Activated T-cell treated with anti-CD3 and anti-CD28 coated beads, Interleukin-2, amount 50 U/mL, for 72 hours (primary cell): ENCODE measurements at places on chromosomes 7 and 10. TPM values are rescaled to one million over a fixed set of nuclear protein-coding genes. Genes with fewer than 3 reads are reported as not detected.

Gene PPRC1
- total RNA-seq: 42.6 TPM

Gene TMEM229A
- not detected for total RNA-seq

Gene TMEM26
- total RNA-seq: not detected

Gene RADIL
- total RNA-seq: 0.50 TPM

Gene LBX1
- total RNA-seq: not detected

Gene GBX1
- total RNA-seq: not detected

- no peak overlapping the region for H3K4me3 ChIP-seq
- H3K27ac ChIP-seq: no peak overlapping the region
- H3K4me1 ChIP-seq: peaks cover 25% of the 10 kb centered on the region
- DNase-seq: no peak
- peaks cover 1% of the 10 kb centered on the region for H3K36me3 ChIP-seq
- H3K27me3 ChIP-seq: peaks cover 37% of the 10 kb centered on the region
Observed at GRCh38 chr10:114626841-114627240, 31.2 kb downstream of the ABLIM1 start.

DNA sequence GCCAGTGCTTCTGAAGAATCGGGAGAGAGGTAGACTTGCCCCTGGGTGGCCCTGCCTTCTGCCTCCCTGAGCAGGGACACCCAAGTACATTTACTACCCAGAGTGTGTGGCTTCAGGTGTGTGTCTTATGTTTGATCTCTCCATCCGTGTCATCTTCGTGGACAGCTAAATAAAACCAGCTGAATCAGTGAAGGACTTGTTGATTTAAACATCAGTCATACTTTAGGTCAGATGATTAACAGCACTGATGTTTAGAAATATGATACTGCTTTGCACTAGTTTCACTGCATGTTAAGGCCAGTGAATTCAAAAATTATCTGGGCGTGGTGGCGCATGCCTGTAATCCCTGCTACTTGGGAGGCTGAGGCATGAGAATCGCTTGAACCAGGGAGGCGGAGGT is 4.0 kb downstream of the MTG1 start:
- no peak overlapping the region for H3K4me3 ChIP-seq
- no peak overlapping the region for H3K27ac ChIP-seq
- no peak for DNase-seq
- no peaks in the 10 kb centered on the region for H3K27me3 ChIP-seq
- peaks cover 18% of the 10 kb centered on the region for H3K36me3 ChIP-seq
- H3K4me1 ChIP-seq: peaks cover 46% of the 10 kb centered on the region

- no peaks in the 10 kb centered on the region for H3K36me3 ChIP-seq
- peak; percentile 46 for DNase-seq
Observed at GRCh38 chr10:117165538-117166417, 27.7 kb upstream of the VAX1 start.

- H3K4me3 ChIP-seq: no peak overlapping the region
- H3K27ac ChIP-seq: no peak overlapping the region
- DNase-seq: no peak
- no peaks in the 10 kb centered on the region for H3K4me1 ChIP-seq
Observed at GRCh38 chr10:57638411-57638810, 629.3 kb downstream of the IPMK start.

DNA sequence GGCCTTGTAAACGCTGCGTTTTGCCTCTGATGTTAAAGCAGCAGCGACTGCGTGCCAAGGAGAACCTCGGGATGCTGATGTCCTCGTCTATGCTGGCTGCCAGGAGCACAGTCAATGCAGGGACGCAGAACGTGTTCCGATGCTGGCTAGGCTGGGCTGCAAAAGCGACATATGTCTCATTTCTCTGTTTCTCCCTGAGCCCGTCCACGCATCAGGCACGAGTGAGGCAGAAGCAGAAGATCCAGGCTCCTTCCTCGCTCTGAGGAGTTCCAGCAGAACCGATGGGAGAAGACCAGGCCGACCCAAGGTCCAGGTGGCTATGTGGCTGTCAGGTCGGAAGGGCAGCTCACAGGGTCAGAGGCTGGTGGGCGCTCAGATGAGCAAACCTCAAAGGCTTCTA is 3.7 kb upstream of the FOXL3 start:
- no peak for DNase-seq
- H3K4me1 ChIP-seq: no peaks in the 10 kb centered on the region
- peaks cover 7% of the 10 kb centered on the region for H3K27me3 ChIP-seq

- H3K36me3 ChIP-seq: no peaks in the 10 kb centered on the region
- no peak overlapping the region for H3K4me3 ChIP-seq
- no peak overlapping the region for H3K27ac ChIP-seq
Observed at GRCh38 chr7:106031300-106032035, 68.4 kb downstream of the CDHR3 start.

GRCh38 chr10:24444337-24444736 is 235.4 kb downstream of the KIAA1217 start:
- peaks cover 9% of the 10 kb centered on the region for H3K4me1 ChIP-seq
- H3K4me3 ChIP-seq: no peak overlapping the region
- no peaks in the 10 kb centered on the region for H3K36me3 ChIP-seq
- no peak for DNase-seq
- peaks cover 19% of the 10 kb centered on the region for H3K27me3 ChIP-seq

GRCh38 chr10:126461289-126461940 is 73.1 kb upstream of the ADAM12 start:
- no peak overlapping the region for H3K27ac ChIP-seq
- H3K4me1 ChIP-seq: no peaks in the 10 kb centered on the region
- DNase-seq: no peak
- H3K27me3 ChIP-seq: peaks cover 15% of the 10 kb centered on the region

GRCh38 chr10:80064120-80064886 is 14.2 kb upstream of the TMEM254 start:
- H3K27me3 ChIP-seq: no peaks in the 10 kb centered on the region
- no peaks in the 10 kb centered on the region for H3K36me3 ChIP-seq
- H3K4me1 ChIP-seq: no peaks in the 10 kb centered on the region
- no peak for DNase-seq
- no peak overlapping the region for H3K27ac ChIP-seq

DNA sequence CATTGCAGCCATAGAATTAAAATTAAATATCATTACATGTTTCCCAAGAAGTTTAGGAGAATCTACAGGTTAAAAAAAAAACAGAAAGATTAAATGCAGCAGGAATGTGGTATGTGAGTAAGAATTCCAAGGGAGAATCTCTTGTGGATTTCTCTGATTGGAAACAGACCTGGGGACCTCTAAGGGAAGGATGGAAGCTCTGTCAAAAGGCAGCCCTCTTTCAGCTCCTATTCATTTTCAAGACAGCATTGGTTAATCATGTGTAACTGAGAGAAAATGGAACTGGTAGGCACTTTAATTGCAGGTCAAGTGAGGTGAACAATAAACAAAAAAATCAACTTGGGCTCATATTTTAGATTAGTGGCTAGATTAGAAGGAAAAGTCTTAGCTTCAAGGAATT is 81.4 kb upstream of the MTPN start:
- H3K4me3 ChIP-seq: no peak overlapping the region
- H3K27ac ChIP-seq: peak overlapping the region; percentile 79
- H3K4me1 ChIP-seq: peaks cover 8% of the 10 kb centered on the region
- H3K27me3 ChIP-seq: no peaks in the 10 kb centered on the region
- peaks cover 2% of the 10 kb centered on the region for H3K36me3 ChIP-seq
- no peak for DNase-seq

GRCh38 chr10:31947144-31947926 is 18.7 kb upstream of the ARHGAP12 start:
- H3K4me1 ChIP-seq: peaks cover 6% of the 10 kb centered on the region
- H3K27ac ChIP-seq: no peak overlapping the region
- H3K27me3 ChIP-seq: no peaks in the 10 kb centered on the region
- DNase-seq: no peak

GRCh38 chr10:93849593-93849992 is 44.2 kb upstream of the SLC35G1 start:
- H3K4me1 ChIP-seq: no peaks in the 10 kb centered on the region
- no peak overlapping the region for H3K4me3 ChIP-seq
- H3K27ac ChIP-seq: no peak overlapping the region
- H3K36me3 ChIP-seq: no peaks in the 10 kb centered on the region
- no peak for DNase-seq

DNA sequence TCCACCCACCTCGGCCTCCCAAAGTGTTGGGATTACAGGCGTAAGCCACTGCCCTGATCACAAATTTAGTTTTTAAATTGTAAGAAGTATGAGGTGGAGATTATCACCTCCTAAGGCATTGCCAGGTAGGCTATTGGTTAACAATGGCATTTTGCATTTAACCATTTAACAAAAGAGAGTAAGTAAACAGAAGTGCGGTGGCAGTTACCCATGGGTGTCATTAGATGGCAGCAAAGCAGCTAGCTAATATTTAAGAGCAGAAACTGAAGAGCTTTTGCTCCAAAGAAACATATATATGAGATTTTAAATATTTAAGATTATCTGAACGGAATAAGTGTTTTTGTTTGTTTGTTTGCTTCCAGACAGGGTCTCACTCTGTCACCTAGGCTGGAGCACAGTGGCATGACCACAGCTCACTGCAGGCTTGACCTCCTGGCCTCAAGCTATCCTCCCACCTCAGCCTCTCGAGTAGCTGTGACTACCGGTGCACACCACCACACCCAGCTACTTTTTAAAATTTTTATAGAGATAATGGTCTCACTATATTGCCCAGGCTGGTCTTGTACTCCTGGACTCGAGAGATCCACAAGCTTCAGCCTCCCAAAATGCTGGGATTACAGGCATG is 325.5 kb upstream of the C7orf33 start:
- H3K27me3 ChIP-seq: peaks cover 20% of the 10 kb centered on the region
- no peak for DNase-seq
- H3K36me3 ChIP-seq: no peaks in the 10 kb centered on the region
- no peak overlapping the region for H3K4me3 ChIP-seq
- no peak overlapping the region for H3K27ac ChIP-seq

- no peak for DNase-seq
- peaks cover 8% of the 10 kb centered on the region for H3K4me1 ChIP-seq
- no peaks in the 10 kb centered on the region for H3K36me3 ChIP-seq
- no peaks in the 10 kb centered on the region for H3K27me3 ChIP-seq
Observed at GRCh38 chr7:66641526-66641871, 12.8 kb downstream of the KCTD7 start.

DNA sequence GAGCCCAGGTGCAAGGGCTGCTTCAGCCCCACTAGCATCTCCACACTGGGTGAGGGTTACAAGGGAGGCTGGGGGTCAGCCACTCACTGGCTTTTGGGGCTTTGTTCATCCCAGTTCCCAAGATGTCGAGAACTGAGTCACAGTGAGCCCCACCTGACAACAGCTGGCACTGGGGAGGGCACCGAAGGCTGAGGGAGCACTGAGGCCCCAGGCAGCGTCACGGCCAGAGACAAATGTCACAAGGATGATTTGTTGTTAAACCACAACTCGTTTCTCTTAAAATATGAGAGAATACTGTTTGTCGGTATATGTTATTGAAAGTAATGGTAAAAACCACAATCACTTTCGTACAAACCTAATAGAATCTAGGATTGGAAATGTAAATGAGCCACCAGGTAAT is 219.9 kb downstream of the CELF2 start:
- DNase-seq: peak; percentile 63
- no peaks in the 10 kb centered on the region for H3K27me3 ChIP-seq

DNA sequence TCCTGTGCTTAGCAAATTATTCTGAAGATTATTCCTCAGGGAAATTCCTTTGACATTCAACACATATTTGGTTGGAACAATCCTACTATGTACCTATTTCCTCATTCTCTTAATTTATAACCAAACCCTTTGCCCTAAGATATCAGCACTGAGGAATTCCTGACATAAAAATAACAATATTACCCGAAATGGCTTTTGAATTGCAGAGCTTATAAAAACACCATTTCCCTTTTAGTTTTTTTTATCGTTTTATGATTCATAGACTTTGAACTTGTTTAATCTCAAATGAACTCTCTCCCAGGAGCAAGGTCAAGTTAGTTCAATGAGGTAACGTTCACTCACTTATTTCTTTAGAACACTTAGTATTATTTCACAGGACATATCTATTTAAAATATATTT is 7.7 kb upstream of the ABCB1 start:
- H3K36me3 ChIP-seq: no peaks in the 10 kb centered on the region
- no peaks in the 10 kb centered on the region for H3K27me3 ChIP-seq
- H3K27ac ChIP-seq: no peak overlapping the region
- no peak for DNase-seq
- no peak overlapping the region for H3K4me3 ChIP-seq

DNA sequence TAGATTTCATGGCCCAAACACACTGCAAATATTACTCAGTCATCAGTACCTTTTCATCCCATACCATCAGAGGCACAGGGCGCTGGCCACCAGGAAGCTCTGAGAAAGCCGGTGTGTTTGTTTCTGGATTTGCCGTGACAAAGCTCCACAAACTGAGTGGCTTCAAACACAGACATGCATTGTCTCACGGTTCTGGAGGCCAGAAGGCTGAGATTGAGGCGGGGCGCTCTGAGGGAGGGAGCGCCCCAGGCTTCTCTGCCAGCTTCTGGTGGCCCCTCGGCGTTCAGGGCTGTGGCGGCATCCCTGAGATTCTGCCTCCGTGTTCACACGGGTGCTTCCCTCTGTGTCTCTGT is 3.7 kb upstream of the TTYH3 start:
- H3K36me3 ChIP-seq: no peaks in the 10 kb centered on the region
- H3K27ac ChIP-seq: no peak overlapping the region
- peaks cover 7% of the 10 kb centered on the region for H3K4me1 ChIP-seq
- H3K4me3 ChIP-seq: no peak overlapping the region

GRCh38 chr7:132854238-132854637 is 227.7 kb downstream of the CHCHD3 start:
- H3K4me1 ChIP-seq: peaks cover 9% of the 10 kb centered on the region
- H3K27me3 ChIP-seq: no peaks in the 10 kb centered on the region
- H3K27ac ChIP-seq: no peak overlapping the region
- H3K4me3 ChIP-seq: no peak overlapping the region
- DNase-seq: no peak

DNA sequence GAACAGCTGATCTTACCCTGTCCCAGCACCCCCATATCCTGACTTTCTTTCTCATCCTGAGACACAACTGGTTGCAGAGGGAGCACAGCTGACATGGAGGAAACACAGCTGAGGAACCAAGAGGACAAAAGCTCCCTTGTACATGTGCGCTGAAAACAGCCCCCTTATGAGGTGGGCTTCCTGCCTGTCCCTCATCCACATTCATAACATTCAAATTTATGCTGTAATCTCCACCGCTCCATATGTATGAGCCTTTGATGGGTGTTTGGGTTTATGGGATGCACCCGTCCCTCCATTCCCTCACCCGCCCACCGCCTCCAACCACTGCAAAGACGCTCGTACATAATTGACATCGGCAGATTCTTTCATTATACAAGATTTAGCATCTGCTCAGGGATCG is 49.6 kb upstream of the BTRC start:
- no peaks in the 10 kb centered on the region for H3K4me1 ChIP-seq
- DNase-seq: no peak
- H3K36me3 ChIP-seq: no peaks in the 10 kb centered on the region
- H3K27ac ChIP-seq: no peak overlapping the region
- H3K27me3 ChIP-seq: peaks cover 68% of the 10 kb centered on the region
